ENCODE measurements at places on chromosomes 5 and 9.
A peak's percentile ranks its signal among the peaks of the same experiment; 100 is the strongest.

DNA sequence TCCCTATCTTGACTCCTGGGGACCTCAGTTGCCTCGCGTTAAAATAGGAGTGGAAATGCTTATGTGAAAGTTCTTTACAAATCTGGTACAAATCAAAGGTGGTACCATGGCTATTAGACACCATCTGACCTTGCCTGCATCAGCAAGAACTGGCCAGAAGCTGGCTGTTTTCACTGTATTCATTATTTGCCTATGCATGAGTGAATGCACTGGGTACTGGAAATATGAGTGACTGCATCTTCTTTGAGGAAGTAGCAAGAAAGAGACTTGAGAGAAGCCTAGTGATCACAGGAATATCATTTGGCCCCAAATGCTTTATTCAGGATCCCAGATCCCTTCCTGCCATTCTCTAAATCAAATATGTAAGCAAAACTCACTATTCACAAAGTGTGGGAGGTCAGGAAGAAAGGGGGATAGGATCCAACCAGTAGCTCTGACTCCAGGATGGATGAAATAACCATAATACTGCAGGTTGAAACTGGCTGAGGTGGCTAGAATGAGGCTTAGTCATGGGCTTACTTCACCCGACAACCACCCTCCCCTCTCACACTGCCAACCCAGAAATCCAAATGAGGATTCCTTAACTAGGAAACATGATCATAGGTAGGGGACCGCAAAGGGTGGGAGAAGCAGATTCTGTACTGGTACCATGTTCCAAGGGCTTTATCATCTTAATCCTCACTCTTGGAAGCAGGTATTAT lies 56.7 kb downstream of the FAM114A2 start:
- DNase-seq = no peak
- H3K36me3 ChIP-seq = no peaks in the 10 kb centered on the region
- H3K27ac ChIP-seq = no peak overlapping the region
- peaks cover 22% of the 10 kb centered on the region for H3K27me3 ChIP-seq
- H3K4me3 ChIP-seq = no peak overlapping the region
- no peaks in the 10 kb centered on the region for H3K4me1 ChIP-seq

GRCh38 chr9:20189871-20190270 lies 401.0 kb upstream of the SLC24A2 start:
- DNase-seq = no peak
- H3K27me3 ChIP-seq = no peaks in the 10 kb centered on the region
- H3K36me3 ChIP-seq = no peaks in the 10 kb centered on the region
- no peak overlapping the region for H3K27ac ChIP-seq
- no peaks in the 10 kb centered on the region for H3K4me1 ChIP-seq
- no peak overlapping the region for H3K4me3 ChIP-seq

DNA sequence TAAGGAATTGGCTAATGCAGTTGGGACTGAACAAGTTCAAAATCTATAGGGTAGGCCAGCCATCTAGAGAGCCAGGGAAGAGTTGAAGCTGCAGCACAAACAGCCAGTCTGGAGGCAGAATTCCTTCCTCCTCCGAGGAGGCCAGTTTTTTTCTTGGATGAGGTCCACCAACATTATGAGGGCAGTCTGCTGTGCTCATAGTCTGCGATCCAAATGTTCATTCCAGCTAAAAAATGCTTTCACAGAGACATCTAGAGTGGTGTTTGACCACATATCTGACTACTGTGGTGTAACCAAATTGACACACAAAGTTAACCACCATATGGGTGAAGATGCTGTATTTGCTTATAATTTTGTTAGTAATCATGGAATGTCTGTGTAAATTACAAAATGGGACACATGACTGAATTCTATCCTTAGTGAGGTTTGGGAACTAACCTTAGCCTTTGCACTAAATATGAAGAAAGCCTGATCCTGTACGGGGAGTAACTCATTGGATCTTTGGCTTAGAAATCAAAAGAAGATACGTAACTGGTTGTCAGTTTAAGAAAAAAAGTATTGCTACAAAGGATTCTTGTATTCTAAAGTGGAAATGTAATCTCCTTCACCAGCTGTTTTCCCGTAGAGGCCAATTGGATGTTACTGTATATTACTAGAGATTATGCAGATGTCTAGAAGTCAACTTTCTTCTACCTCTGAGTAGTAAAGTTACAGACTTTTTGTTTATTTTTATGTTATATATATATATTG lies 70.6 kb downstream of the SPIN1 start:
- no peaks in the 10 kb centered on the region for H3K27me3 ChIP-seq
- H3K27ac ChIP-seq = peak overlapping the region; percentile 36
- peaks cover 10% of the 10 kb centered on the region for H3K4me1 ChIP-seq
- peaks cover 9% of the 10 kb centered on the region for H3K36me3 ChIP-seq
- no peak for DNase-seq

- H3K4me1 ChIP-seq = peaks cover 73% of the 10 kb centered on the region
- H3K27me3 ChIP-seq = no peaks in the 10 kb centered on the region
- peak overlapping the region; percentile 93 for H3K4me3 ChIP-seq
- no peak for DNase-seq
Measured at GRCh38 chr5:42989190-42989589, 50.9 kb downstream of the ANXA2R start.

- H3K4me3 ChIP-seq = no peak overlapping the region
- H3K27me3 ChIP-seq = no peaks in the 10 kb centered on the region
- H3K4me1 ChIP-seq = no peaks in the 10 kb centered on the region
Measured at GRCh38 chr9:128152133-128153059, 3.1 kb downstream of the LCN2 start.

DNA sequence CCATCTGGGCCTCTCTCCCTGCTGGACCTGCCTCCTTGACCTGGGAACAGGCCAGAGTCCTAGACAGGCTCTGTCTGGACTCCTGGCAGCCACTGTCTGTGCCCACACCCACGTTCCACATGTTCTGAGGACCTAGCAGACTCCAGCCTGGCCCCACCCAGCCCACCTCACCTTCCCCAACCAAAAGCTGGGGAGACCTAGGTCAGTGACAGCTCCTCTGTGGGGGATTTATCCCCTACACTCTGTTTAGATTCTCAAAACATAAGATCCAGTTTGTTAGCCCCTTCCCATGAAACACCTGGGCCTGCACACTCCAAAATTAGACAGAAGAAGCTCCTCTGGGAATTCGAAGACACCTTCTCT lies 59.8 kb upstream of the ADAMTS2 start:
- H3K27me3 ChIP-seq = peaks cover 14% of the 10 kb centered on the region
- no peak overlapping the region for H3K27ac ChIP-seq
- no peaks in the 10 kb centered on the region for H3K36me3 ChIP-seq

GRCh38 chr9:133368249-133368881 lies 7.5 kb downstream of the SURF4 start:
- H3K4me1 ChIP-seq = peaks cover 76% of the 10 kb centered on the region
- H3K36me3 ChIP-seq = peaks cover 57% of the 10 kb centered on the region
- peak overlapping the region; percentile 71 for H3K4me3 ChIP-seq
- H3K27ac ChIP-seq = peak overlapping the region; percentile 96

DNA sequence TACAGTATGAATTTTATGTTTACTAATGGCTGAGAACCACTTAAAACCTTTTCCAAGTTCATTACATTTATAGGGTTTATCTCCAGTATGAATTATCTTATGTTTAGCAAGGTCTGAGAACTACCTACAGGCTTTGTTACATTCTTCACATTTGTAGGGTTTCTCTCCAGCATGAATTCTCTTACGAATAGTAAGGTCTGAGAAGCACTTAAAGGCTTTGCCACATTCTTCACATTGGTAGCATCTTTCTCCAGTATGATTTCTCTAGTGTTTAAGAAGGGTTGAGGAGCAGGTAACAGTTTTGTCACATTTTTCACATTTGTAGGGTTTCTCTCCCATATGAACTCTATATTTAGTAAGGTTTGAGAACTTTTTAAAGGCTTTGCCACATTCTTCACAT lies 1127.4 kb downstream of the EFNA5 start:
- no peak overlapping the region for H3K4me3 ChIP-seq
- no peaks in the 10 kb centered on the region for H3K4me1 ChIP-seq
- no peak overlapping the region for H3K27ac ChIP-seq

DNA sequence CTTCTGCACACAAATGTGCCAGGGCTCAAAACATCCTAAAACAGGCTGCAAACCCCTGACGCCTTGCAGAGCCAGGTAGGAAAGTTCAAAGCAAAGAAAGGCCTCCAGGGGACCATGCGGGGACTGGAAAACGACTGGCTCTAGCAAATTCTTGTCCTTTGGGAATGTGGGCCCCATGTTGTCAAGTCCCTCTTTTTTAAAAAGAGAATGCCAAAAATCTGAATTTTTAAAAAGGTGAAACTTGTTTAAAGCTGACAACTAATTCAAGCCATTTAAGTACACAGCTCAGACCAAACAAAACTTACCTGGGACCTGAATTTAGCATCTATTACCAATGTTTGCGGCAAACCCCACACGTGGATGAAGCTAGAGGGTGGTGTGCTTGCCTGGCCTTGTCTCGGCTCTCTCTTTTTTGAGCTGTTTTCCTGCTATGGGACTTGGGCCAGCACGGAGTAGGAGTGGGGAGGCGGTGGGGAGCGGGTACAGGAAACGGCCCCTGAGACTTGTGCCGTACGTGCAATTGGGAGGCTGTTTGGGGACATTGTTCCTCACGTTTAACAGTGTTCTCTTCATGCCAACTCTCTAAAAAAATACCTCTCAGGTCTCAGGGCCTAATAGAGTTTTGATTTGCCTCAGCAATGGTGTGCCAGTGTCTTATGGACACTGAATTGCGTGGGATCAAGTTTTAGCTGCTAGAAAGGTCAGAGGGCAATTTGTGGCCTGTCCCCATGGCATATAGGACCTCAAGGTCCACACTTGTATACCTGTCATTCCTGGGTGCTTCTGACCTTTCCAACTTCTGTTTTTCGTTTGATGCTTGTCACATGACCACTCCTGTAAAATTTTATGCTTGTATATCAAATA lies 15.1 kb upstream of the PHF19 start:
- no peaks in the 10 kb centered on the region for H3K27me3 ChIP-seq
- H3K4me3 ChIP-seq = peak overlapping the region; percentile 15
- H3K27ac ChIP-seq = peak overlapping the region; percentile 86
- H3K4me1 ChIP-seq = peaks cover 51% of the 10 kb centered on the region
- DNase-seq = no peak

DNA sequence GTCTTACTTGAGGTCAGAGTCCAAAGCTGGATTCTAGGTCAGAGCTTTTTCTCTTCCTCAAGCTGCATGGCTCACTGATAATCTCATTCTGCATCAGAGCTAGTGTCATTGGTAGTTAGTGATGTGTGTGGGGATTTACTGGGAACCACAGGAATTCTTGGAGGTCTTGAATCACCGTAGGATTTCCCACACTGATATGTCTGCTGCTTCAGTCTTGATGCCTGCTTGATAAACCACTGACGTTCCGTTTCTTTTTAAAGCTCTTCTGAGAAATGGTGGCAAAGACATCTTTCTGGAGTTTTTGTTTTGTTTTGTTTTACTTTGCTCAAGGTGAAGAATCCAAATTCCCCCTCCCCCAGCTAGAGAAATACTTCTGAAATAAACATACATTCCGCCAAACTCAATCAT lies 1.2 kb upstream of the GARIN3 start:
- H3K4me1 ChIP-seq = peaks cover 29% of the 10 kb centered on the region
- no peak for DNase-seq
- peak overlapping the region; percentile 62 for H3K27ac ChIP-seq
- H3K36me3 ChIP-seq = no peaks in the 10 kb centered on the region
- H3K27me3 ChIP-seq = no peaks in the 10 kb centered on the region

- H3K4me1 ChIP-seq = no peaks in the 10 kb centered on the region
- no peak overlapping the region for H3K27ac ChIP-seq
- no peaks in the 10 kb centered on the region for H3K27me3 ChIP-seq
- DNase-seq = no peak
Measured at GRCh38 chr5:73701566-73701965, 75.6 kb downstream of the ARHGEF28 start.

- H3K27ac ChIP-seq = no peak overlapping the region
- DNase-seq = no peak
- H3K36me3 ChIP-seq = no peaks in the 10 kb centered on the region
- peaks cover 28% of the 10 kb centered on the region for H3K4me1 ChIP-seq
- H3K4me3 ChIP-seq = no peak overlapping the region
Measured at GRCh38 chr5:80977764-80978163, 17.6 kb downstream of the RASGRF2 start.

DNA sequence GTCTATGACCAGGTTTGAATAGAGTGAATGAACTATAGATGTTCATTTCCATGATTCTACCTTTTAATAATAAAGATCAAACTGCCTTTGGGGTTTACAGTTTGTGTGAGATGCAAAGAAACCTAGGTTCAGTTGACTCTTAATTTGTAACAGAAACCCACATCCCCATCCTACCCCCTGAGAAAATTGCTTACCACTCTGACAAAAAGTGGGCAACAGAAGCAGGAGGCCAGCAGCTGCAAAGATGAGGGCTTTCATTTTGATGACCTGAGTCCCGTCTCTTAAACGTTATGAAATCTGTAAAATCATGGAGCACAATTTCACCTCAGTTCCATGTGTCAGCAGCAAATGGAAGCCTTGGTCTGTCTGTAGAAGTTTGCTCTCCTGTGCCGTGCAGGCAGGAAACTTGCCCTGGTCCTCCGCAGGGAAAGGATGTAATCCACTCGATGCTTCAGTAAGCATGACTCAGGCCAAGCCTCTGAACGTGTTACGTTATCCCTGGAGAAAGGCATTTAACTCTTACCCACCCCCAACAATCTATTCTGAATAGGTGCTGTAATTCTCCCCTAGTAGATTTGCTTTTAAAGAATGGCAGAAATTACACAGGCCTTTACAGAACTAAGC lies at the start of gene F2RL2:
F2RL2 (minus strand) TSS at position 431 of the 624 bp plus-strand sequence; CDS start at position 258, 173 bp downstream.
- DNase-seq = no peak
- peaks cover 43% of the 10 kb centered on the region for H3K4me1 ChIP-seq
- H3K36me3 ChIP-seq = peaks cover 38% of the 10 kb centered on the region

DNA sequence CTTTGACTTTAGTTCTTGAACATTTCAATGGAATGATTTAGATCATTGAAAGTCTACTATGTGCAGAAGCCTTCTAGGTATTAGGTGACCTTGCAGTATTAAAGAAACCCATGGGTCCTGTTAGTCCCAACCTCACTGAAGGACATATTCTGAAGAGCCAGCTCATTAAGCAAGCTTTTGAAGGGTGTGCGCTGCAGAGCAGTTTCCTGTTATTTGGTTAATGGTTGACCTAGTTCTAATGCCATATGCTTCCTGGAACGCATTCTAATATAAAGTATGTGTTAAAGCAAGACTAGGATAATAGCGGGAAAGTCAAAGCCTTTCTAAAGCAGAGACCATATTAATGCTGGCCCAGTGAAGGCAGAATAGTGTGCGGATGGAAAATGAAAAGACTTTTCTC lies 20.1 kb downstream of the ZNF462 start:
- H3K4me1 ChIP-seq = no peaks in the 10 kb centered on the region
- H3K4me3 ChIP-seq = no peak overlapping the region
- no peaks in the 10 kb centered on the region for H3K36me3 ChIP-seq

DNA sequence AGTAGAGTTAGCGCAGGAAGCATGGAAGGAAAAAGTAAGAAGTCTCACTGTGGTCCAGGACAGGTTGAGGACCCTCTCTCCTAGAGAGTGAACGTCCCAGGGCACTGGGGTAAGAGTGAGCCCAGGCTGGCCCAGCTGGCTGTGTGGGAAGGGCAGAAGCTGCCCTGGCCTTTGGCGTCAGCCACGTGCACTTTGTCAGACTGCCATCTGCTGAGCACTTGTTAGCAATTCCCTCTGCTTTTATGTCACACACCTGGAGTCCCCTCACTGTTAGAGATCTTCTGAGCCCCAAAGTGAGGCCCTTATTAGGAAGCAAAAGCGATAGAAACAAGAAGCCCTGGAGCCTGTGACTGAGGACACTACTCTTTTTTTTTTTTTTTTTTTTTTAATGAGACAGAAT lies 79.1 kb downstream of the UGCG start:
- no peak overlapping the region for H3K27ac ChIP-seq
- no peaks in the 10 kb centered on the region for H3K36me3 ChIP-seq
- no peaks in the 10 kb centered on the region for H3K4me1 ChIP-seq
- H3K27me3 ChIP-seq = no peaks in the 10 kb centered on the region
- H3K4me3 ChIP-seq = no peak overlapping the region
- DNase-seq = no peak

All from central memory CD8-positive, alpha-beta T cell (primary cell).